Progenitor cell of endocrine pancreas (in vitro differentiated cells): ENCODE measurements at places on chromosomes 6 and 20.

DNA sequence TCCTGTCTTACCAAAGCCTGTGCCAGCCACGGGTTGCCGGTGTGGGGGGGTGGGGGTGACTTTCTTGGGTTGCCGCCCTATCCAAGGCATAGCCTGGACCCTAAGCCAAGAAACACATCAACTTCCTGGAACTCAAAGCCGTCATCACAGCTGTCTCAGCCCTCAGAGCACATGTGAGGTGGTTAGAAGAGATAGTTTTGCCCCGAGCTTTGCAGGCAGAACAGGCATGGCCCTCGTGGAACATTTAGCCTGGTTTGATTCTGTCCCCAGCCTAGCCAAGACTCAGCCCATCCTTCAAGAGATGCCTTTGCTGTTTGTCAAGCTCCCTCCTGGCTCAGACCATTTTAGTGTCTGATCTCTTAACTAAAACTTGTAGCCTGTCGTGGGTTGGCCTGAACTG lies 64.9 kb downstream of the RREB1 start:
- DNase-seq = no peak

- peak; percentile 37 for DNase-seq
Observed at GRCh38 chr6:52284131-52284459, 447 bp downstream of the MCM3 start.

DNA sequence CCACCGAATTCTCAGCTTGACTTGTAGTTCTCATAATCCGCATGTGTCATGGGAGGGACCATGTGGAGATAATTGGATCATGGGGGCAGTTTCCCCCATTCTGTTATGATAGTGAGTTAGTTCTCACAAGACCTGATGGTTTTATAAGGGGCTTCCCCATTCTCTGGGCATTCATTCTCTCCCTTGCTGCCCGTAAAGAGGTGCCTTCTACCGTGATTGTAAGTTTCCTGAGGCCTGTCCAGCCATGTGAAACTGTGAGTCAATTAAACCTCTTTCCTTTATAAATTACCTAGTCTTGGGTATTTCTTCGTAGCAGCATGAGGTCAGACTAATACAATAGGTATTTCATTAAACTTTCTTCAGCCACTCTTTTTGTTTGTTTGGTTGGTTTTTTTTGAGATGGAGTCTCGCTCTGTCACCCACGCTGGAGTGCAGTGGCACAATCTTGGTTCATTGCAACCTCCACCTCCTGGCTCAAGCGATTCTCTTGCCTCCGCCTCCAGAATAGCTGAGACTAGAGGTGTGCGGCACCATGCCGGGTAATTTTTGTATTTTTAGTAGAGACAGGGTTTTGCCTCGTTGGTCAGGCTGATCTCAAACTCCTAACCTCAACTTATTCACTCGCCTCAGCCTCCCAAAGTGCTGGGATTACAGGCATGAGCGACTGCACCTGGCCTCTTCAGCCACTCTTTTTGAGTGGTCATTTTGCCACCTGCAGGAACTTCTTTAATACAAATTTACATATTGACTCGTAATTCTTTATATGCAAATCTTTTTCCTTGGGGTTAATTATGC lies 36.3 kb downstream of the GSTA2 start:
- no peak for DNase-seq

GRCh38 chr6:72376736-72377135 lies 245.1 kb upstream of the KCNQ5 start:
- no peak for DNase-seq

DNA sequence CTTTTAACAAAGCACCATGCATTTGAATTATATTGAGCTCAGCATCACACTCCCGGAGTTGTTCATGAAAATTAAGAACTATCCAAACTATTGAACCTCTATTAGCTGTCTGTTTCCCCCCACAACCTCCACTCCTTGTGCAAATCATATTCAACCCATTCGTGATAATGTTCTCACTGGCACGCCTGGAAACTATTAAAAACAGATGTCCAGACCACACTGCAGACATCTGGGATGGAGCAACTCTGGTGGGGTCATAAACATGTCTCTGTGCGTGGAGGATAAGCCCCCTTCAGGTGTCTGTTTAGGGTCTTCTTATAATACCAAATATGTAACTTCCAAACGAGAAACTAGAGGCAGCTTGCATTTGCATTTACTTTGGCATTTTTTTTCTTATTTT lies 193.7 kb downstream of the TFAP2A start:
- no peak for DNase-seq

GRCh38 chr6:40436685-40437604 lies 150.2 kb downstream of the LRFN2 start:
- no peak for DNase-seq

DNA sequence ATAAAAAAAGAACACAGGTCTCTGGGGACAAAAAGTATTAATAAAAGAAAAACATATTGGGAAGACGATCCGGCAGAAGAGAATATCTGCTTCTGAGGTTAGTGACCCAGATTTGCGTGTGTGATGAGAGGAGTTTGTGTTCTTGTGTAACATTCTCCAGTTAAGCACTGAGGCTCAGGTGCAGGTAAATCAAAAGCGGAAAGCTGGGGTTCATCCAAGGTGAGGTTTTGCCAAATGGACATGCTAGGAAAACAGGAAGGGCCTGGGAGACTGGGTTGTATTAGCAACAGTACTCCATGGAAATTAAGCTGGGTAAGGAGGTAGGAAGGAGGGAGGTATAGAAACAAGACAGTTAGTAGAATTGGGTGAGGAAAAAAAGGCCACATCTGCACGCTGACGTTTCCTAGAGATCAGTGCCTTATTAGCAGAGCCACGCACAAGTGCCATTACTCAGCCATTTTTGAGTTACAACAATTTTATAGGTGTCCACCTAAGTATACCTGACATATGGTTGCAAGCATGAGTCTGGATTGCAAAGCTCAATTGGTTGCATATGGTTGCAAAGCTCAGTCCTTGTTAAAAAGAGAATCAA lies 139.6 kb downstream of the ZMYND8 start:
- no peak for DNase-seq

DNA sequence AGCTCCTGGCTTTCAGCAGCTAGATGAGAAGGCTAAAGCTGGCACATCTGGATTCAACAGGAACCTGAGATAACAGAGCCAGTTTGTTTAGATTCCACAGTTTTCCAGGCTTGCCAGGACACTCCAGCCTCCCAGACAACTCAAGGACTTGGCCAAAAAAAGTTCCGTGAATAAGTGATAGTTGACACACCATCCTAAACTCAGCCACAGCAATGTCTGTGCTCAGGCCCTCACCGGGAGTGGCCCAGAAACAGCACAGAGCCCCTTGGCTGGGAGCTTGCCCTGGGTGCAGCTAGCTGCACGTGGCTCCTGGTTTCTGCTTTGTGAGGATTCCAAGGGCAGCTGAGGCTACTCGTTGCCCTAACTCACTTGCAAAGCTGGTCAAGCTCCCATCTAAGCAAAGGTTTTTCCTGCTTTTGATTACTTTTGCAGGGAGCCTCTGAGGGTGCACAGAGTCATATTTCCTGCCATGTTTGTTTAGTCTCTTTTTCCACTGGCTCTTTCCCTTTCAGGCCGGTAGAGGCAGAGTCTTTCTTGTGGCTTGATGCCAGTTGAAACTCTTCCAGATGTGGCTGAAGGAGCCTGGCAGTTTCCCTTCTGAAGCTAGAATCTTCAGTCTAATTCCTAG lies 118.3 kb upstream of the ECI2 start:
- DNase-seq = no peak

- no peak for DNase-seq
Observed at GRCh38 chr6:7848229-7848628, 62.4 kb downstream of the TXNDC5 start.

- no peak for DNase-seq
Observed at GRCh38 chr20:57186192-57186591, 80.2 kb downstream of the BMP7 start.

GRCh38 chr6:152552616-152553209 lies 84.4 kb downstream of the SYNE1 start:
- DNase-seq = peak; percentile 48

DNA sequence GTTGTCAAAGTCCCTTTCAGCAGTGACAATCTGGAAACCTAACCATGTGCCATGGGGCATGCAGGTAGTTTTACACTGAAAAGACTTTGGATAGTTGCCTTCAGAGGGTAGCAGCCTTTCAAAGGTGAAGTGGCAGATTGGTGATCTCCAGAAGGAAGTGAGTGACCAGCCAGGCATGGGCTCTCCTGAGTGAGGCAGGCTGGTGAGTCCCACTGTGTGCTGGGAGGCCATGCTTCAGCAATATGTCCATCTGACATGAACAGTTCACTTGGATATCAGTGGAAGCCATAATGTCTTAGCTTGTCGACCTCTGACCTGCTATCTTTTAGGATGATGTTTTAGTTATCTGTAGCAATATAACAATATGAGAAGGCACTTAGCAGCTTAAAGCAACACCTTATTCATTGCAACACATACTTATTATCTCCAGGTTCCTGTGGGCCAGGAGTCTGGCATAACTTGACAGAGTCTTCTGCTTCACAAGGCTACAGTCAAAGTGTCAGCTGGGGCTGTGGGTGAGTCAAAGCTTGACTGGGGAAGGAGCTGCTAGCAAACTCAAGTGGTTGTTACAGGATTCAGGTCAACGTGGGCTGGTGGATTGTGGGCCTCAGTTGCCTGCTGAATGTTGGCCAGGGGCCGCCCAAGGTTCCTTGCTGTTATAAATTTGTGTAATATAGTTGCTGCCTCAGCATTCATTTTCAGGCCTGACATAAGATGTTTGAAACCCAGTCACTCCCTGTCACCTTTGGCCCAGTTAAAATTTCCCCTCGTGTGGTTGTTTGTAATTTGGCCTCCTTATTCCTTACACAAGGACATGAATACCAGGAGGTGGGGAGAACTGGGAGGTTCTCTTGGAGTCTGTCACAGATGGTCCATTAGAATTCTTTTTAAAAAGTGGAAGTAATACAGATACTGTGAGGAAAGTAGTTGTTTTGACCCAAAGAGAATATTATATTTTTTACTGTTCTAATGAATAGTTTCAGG lies 100.2 kb downstream of the UST start:
- DNase-seq = no peak

- DNase-seq = no peak
Observed at GRCh38 chr6:167683028-167683862, 143.5 kb upstream of the AFDN start.

- DNase-seq = no peak
Observed at GRCh38 chr6:35296931-35297600, 552 bp upstream of the DEF6 start.

DNA sequence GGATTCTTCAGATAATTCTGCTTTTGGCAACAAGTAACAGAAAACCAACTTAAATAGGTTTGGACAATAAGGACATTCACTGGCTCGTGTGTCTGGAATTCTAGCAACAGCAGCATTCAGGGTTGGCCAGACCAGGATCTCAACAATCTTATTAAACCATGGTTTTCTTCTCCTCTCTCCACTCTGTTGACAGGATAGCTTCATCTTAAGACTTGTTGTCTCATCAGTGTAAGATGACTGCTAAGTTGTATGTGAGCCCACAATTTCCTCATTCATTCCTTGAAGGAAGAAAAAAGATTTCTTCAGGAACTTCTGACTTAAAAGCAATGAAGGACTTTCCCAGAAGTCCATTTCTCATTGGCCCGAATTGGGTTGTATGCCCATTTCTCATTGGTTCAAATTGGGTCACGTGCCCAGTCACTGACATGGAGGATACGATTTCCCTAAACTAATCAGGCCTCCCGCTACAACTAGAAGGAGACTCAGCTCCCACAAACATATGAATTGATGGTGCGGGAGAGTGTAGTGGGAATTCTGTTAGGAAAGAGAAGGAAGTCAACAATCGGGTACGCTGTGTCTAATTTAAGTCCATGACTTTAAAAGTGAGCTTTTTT lies 83.7 kb downstream of the SLC22A3 start:
- DNase-seq = no peak

DNA sequence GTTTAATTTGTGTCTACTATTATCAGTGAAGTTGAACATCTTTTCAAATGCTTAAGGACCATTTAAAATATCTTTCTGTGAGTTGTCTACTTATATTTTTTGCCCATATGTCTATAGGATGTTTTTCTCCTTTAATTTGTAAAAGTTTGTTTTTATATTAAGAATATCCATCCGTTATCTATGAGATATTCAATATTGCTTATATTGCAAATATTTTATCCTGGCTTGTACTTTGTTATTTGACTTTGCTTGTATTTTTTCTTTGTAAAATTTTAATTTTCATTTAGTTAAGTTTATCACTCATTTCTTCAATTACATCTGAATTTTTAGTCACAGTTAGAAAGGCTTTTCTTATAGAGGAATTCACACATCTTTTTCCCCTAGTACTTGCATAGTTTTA lies 117.0 kb upstream of the MLIP start:
- no peak for DNase-seq

DNA sequence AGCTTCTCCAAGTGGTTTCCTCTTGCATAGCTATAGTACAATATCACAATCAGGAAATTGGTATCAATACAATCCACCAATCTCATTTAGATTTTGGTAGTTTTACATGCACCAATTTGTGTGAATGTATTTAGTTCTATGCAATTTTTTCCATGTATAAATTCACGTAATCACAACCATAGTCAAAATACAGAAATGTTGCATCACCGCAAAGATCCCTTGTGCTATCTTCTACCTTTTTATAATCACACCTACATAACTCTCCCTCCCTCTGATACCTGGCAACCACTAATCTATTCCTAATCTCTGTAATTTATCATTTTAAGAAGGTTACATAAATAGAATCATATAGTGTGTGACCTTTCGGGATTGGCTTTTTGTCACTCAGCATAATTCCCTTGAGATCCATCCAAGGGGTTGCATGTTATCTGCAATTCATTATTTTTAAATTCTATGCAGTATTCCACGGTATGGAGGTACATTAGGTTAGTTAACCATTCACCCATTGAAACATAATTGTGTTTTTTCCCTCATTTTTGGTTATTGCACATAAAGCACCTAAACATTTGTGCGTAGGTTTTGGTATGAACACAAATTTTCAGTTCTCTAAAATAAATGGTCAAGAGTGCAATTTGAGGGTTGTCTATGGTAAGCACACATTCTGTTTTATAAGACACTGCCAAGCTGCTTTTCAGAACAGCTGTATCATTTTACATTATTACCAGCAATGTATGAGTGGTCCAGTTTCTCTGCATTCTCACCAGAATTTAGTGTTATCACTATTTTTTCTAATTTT lies 95.1 kb upstream of the SLC22A23 start:
- no peak for DNase-seq

GRCh38 chr6:2589171-2589661 lies 161.5 kb downstream of the MYLK4 start:
- DNase-seq = no peak

DNA sequence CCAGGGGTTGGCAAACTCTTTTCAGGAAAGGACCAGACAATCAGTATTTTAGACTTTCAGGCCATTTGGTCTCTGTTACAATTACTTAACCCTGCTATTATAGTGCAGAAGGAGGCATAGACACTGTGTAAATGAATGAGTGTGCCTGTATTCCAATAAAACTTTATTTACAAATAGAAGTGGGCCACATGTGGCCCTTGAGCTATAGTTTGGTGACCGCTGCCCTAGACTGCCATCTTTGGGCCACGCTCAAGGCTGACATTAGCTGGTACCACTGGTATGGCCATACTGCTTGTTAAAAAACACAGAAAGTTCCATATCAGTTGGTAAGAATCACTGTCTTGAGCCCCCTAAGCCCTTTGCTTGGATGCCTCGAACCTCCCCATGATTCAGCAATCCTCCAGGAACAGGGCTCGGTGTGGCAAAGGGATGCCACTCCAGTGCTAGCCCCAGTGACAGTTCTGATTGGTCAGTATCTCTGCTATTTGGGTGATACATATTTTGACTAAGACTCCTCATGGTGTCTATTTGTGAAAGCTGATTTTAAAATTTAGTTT lies 23.3 kb upstream of the SNRNP48 start:
- DNase-seq = no peak

- no peak for DNase-seq
Observed at GRCh38 chr20:52410731-52411234, 219.2 kb upstream of the ZFP64 start.

- DNase-seq = no peak
Observed at GRCh38 chr20:21523281-21523868, 9.5 kb upstream of the NKX2-2 start.
